ENCODE measurements at places on chromosomes 2 and 18. TPM values are rescaled to one million over a fixed set of nuclear protein-coding genes. Genes with fewer than 3 reads are reported as not detected.

Gene PRSS56
- not detected for total RNA-seq

Gene SLC5A7
- not detected for total RNA-seq

Gene ZBTB7C
- 0.04 TPM for total RNA-seq

Gene EMILIN1
- total RNA-seq, result 0.48 TPM

Gene MALL
- total RNA-seq, result 0.50 TPM

Gene RTKN
- total RNA-seq, result 1.6 TPM

Gene TUBA3E
- total RNA-seq, result not detected

Gene ATOH8
- not detected for total RNA-seq

Gene DOK1
- total RNA-seq, result 22.7 TPM

Gene GKN2
- total RNA-seq, result not detected

Gene NCKAP5
- not detected for total RNA-seq

Gene C2orf15
- total RNA-seq, result 0.80 TPM

Gene LYG2
- not detected for total RNA-seq

Gene CNRIP1
- total RNA-seq, result not detected

Gene ABCB11
- total RNA-seq, result not detected
